ENCODE measurements at places on chromosomes 4 and X.

DNA sequence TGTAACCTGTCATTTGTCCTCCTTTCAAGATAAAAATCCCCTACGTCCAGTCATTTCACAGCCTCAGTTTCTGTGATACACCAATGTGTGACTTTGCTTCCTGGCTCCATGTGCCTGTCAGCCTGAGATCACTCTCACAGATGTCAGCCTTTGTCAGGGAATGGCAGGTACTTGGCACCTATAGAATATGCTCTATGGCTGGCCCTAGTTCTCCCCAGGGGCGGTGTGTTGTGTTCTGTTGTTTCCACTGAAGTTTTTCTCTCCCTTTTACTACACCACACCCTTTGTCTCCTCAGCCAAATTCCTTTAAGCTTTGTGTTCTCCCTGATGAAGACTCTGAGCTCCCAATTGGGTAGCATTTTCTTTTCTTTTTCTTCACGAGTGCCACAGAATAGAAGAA, 81.7 kb downstream of the ALPK1 start:
- DNase-seq = no peak

- no peak for DNase-seq
Observed at GRCh38 chrX:119186763-119187162, 49.3 kb upstream of the PGRMC1 start.

DNA sequence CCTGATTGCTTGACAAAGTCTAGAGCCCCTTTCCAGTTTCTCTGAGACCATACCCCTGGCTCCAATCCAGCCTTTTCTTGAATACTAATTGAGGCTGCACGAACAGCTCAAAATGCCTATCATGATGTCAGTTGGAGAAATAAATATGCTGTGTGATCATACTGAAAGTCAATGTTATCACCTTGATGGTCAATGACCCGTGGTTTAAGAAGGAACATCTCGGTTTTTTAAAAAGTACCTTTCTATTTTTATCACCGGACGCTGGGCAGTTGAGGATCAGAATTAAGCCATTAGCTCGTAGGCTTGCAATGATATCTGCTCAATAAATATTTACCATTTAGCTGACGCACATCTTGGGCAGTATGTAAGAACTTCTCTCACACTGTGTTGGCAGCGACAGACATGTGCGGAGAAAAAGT, 852 bp upstream of the WDR44 start:
- DNase-seq = no peak

DNA sequence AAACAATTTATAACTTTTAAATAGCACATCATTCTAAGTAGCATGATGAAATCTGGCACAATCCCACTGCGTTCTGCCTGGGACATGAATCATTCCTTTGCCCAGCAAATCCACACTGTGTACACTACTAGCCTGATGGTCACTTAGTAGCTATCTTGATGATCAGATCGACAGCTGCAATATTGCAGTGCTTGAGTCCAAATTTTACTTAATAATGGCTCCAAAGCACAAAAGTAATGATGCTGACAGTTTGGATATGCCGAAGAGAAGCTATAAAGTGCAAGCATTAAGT, 86.6 kb upstream of the NPNT start:
- no peak for DNase-seq

GRCh38 chr4:172631832-172632231, 536.8 kb upstream of the GALNT7 start:
- DNase-seq = no peak

Measured in NCI-H524 treated with DMSO at 0.1 percent for 48 hours (cell line).